Activated CD8-positive, alpha-beta memory T cell treated with anti-CD3 and anti-CD28 coated beads for 1 hour (primary cell): ENCODE measurements at places on chromosomes 7 and 10.

- DNase-seq = no peak
These were observed 32.2 kb upstream of the PNLIPRP3 start for GRCh38 chr10:116395223-116395985.

DNA sequence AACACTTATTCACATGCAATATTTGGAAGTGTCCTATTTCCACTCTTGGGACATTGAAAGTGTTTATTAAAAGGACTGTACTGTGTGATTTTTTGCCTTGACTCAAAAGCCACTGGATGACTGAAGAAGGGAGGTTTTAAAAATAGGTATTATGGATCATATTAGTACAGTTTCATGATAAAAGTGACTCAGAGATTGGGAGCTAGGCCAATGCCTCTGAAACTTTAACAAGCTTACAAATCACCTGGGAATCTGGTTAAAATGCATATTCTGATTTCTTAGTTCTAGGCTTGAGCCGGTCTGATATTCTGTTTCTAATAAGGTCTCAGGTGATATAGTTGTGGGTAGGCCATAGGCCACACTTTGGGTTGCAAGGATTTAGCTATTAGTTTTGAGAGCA, 191.2 kb downstream of the PLXDC2 start:
- no peak for DNase-seq

DNA sequence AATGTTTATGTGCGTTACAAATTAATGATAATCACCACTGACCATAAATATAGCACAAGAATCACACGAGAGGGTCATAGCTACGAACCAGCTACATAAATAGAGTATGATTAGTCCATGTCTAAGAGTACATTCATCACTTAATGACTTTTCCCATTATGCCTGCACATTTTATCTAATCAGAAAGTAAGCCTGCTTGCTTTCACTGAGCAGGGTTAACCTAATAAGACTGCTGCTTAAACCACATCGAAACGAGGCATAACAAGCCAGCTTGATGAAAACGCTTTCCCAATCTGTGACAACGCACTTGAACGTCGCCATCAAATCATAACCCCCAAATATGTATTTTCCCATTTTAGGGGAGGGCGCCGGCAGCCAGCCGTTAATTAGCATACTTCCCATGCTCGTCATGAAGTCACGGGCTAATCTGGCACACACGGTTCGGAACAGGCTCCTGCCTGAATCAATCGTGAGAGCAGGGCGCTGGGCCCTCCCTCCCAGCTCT, 71.5 kb downstream of the EBF3 start:
- DNase-seq = no peak

DNA sequence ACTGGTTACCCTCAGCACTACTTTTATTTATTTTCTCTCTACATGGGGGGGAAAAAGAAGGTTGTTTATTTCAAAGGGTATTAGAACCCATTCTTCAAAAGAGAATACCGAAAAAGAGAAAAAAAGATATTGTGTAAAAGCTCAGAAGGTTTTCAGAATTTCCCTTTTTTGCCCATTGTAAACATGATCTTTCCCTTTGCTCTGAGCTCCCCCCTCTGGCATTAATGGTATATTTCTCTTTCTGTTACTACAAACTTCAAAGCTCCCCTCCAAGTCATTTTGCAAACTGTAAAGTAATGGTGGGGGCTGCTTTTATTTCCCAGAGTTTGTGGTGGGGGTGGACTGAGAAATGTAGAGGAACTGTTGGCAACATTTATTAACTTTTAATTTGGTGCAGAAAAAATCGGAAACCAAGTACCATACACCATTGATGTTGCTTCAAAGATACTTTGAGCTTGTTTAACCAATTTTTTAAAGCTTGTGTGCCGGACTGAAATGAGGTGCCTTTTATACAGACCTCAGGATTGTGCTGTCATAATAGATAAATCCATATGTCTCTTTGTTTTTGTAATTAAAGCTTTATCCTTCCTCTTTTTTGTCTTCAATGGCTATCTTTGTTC, 181.5 kb downstream of the EXOC4 start:
- DNase-seq = no peak

DNA sequence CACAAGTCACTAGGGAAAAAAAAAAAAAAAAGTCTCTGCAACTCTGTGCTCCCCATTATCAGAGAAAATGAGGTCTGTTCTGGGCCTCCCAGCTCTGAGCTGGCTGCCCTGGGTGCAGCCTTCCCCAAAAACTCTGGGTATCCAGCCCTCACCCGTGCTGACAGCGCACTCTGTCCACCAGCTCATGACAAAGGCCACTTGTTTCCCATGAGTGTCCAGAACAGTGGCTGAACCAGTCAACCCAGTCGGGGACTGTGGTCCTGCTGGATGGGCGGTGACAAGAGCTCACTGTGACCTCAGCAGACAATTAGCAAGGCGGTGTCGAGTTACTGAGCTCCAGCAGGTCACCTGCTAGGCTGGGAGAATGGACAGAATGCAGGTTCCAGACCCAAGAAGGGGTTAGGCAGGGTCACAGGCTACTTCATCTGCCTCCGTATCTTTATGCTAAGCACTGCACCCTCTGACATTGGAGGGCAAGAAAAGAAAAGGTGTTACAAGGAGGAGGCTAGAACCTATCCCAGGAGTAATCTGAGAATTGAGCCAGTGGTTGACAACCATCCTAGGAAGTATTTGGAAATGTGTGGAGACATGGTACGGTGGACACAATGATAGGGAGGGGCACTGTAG, 37.2 kb downstream of the DLG5 start:
- DNase-seq = no peak

GRCh38 chr10:107666214-107666613, 501.7 kb upstream of the SORCS1 start:
- DNase-seq = no peak
